ENCODE measurements at places on chromosomes 6 and 20.

- no peak for DNase-seq
Observed at GRCh38 chr6:130252527-130253237, 29.9 kb upstream of the SAMD3 start.

GRCh38 chr6:105318660-105319059 lies 84.2 kb downstream of the PREP start:
- no peak for DNase-seq

DNA sequence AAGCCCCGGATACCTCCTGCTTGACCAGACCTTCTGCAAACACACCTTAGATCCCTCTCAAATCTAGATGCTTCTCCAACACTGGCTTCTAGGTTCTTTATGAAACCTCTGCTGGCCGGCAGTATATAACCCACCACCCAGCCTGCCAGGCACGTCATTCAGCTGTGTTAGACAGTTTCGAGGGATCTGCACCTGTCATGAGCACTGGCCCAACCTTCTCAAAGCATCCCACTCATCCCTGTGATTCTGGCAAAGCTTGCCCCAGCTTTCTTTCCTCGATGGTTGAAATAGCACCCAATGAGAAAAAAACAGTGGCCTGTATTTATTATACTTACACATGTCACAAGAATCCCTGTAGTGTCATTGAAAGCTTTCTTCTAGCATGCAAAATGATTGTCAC lies 157.8 kb downstream of the MTHFD1L start:
- DNase-seq = no peak

- peak; percentile 78 for DNase-seq
Observed at GRCh38 chr20:47304287-47304686, 52.2 kb downstream of the ZMYND8 start.

GRCh38 chr6:166567107-166567506 lies 19.4 kb downstream of the RAMACL start:
- no peak for DNase-seq

DNA sequence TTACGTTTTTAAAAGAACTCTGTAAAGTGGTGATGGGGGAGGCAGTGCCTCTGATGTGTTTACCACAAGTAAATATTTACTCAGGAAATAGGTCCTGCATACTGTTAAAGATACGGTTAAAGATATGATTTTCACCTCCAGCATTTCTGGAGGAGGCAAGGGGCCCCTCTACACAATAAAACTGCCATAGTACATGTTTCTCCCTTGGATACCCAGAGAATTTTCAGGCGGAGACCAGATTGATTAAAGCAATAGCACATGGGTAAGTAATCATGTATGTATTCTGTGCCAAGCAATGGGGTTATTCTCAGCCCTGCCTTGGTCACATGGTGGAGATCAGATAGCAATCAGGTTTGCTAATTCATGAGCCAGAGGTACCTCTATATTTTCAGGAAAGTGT lies 9.6 kb downstream of the RIPOR2 start:
- peak; percentile 23 for DNase-seq

DNA sequence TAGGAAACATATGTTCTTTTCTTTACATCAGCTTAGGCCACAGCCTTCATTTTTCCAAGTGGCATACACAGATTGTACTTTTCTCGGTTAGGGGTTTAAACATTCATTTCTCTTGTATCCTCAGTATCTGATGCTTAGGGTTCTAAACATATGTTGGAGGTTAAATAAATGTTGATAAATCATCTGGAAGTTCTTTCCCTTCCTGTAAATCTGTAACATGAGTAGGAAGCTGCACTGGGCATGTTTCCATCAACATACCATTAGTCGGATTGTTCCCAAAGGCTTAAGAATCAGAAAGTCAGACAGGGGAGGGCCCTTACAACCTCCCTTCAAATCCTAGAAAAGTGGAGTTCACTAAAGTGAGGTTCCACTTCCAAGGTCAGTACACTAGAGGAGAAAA lies 54.8 kb upstream of the BCLAF1 start:
- no peak for DNase-seq

DNA sequence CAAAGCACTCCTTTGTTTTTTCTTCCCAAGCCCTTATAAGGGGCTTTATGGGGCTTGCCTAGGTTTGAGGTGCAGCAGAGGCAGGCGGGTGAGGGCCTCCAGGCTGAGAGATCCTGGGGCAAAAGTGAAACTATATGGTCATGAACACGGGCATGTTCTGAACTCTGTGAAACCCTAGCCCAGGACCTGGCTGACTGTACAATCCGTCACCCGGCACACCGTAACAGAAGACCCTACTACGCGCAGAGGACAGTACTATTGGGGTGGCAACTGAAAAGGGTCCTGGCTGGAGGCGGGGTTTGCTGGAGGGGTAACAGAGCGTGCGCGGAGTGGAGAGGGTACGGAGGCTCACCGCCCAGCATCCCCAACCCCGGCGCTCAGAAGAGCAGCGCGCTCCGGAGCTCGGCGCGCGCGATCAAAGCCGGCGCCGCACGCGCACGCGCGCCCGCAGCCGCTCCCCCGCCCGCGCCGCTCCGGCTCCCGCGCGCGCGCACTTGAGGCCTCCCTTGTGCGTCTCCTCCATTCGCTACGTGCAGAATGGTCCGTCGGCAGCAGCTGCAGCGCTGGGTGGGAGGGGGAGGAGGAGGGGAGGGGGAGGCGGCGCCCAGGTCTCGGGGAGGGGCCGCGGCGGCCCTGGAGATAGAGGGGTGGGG lies 54.2 kb downstream of the MRPL14 start:
- no peak for DNase-seq

DNA sequence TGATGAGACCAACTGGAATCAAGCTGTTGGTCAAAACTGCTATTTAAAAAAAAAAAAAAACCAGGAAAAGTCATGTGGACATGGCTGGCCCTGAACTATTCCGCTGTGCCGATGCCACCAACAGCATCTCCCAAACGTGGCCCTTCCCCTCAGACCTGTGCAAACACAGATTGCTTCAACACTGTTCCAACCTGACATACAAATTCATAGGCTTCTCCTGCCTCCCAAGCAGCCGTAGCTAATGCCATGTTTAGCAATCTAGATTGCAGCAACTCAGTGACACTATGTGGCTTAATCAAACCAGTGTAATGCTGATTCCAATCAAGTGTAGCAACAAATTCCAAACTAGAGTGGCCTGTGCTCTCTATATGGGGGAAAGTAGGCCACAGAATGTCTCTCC lies 16.2 kb downstream of the PRKN start:
- DNase-seq = no peak

DNA sequence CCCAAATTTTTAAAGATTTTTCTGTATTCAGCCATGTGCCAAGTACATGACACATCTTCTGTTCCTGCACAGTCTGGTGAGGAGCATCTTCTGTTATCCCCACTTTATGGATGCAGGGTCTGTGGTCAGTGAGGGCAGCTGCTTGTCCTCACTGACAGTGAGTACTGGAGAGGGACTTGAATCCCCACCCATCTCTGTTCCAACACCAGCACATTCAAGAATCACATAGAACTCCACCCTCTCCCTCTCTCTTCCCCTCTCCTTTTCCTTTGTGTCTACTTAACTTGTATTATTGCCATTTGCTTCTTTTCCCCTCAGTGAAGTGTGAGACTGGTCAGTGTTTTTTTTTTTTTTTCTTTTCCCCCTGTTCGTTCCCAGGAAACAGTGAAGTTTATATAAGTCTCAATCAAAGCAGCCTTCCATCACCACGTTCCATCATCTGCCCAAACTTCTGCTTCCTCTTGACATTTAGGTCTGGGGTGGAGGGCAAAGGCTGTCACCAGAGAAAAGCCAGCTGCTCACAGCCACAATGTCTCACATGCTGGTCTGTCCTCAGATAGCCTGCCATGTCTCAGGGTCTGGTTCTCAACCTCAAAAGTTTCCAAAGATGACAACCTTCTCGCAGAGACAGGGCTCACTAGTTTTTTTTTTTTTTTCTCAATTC lies 110.0 kb upstream of the SSTR4 start:
- DNase-seq = no peak

DNA sequence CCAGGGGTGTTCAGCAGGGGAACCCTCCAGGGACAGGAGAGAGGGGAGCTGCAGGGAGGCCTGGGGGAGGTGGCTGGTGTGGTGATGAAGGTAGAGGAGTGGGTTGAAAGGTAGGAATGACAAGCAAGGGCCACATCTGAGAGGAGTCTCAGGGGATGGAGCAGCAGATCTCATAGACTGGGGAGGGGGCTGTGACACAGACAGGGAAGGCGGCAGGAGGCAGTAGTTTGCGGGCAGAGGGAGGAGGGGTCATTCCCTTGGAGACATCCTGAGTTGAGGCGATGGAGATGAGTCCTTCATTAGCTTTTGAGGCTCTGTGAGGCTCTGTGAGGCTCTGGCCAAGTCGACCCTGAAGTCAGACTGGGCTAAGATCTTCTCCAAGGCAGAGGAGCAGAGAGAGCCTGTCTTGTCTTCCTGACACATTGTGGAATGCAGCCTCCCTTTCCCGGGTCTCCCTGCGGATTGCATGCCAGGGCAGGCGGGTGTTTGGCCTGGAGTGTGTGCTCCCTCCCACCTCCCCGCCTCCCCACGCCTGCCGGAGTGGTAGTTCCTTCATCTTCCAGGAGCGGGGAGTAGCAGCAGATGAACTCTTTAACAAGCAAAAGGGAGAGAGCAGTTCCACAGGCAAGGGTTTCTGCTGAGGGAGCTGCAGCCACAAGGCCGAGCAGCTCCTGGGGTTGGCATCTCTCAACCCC lies 34.3 kb upstream of the MLN start:
- DNase-seq = no peak

DNA sequence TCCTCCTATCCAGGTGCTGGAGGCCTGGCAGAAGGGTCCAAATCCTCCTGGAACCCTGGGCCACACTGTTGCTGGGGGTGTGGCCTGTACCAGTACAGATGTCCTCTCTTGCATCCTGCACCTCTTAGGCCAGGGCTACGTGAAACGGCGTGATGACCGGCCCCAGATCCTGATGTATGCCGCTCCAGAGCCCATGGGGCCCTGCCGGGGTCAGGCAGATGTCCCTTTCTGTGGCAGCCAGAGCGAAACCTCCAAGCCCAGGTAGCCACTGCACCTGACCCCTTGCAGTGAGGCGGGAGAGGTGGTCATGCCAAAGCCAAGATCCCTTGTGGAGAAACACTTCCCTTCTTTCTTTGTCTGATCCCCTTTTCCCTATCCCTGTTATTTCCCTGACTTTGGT lies 14.2 kb downstream of the DNPH1 start:
- DNase-seq = no peak

GRCh38 chr6:132525866-132526265 lies 12.2 kb upstream of the TAAR9 start:
- no peak for DNase-seq

GRCh38 chr20:5400164-5400762 lies 83.5 kb upstream of the PROKR2 start:
- no peak for DNase-seq

- DNase-seq = no peak
Observed at GRCh38 chr20:63792866-63793265, 38.2 kb downstream of the ZBTB46 start.

DNA sequence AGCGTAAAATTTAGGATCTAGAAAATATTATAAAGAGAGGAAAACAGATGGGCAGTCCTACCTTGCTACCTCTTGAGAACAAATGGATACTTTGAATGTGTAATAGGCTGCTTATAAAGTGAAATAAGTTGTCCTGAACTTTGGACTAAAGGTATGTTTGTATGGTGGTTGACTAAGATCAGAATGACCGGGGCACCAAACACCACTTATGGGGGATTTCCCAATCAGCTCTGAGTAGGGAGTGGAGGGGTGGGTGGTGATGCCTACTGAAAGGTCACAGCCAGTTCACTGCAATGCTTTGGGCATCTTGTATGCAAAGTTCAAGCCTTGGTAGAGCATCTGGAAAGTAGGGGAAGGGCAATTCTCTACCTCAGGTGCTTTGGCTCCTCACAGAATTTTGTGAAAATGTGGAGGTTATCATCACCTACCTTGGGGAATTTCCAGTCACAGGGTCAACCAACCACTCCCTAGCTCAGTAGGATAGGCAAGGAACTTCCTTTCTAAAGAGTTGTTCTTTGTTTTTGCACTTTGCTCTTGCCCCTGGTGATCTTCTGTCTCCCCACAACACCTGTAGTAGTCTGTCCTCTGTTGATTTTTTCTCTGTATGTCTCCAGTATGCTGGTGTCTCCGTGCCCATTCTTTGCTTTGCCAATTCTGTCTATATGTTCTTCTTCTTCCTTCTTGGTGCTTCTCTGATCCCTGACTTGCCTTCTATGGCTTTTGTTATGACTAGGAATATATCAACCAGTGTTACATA lies at the start of gene TRIM31:
TRIM31 (minus strand) TSS at position 88 of the 757 bp plus-strand sequence. CDS start 285 bp downstream, outside the sequence.
- no peak for DNase-seq

DNA sequence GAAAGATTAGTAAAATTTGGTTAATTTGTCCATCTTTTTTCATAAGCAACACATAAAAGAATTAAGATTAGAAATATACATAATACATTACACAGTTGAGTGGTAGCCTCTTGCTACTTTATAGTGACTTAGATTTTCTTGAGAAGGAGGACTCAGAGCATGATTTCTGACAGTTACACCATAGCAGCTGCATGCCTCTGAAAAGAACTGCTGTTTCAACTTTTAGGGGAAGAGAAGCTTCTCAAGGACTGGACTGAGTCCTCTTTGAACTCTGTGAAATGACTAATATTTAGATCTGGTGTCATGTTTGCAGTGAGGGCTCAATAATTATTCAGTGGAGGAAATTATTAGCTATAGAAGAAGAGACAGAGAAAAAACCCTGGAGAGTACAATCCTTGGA lies 272.5 kb downstream of the BTBD9 start:
- DNase-seq = no peak

DNA sequence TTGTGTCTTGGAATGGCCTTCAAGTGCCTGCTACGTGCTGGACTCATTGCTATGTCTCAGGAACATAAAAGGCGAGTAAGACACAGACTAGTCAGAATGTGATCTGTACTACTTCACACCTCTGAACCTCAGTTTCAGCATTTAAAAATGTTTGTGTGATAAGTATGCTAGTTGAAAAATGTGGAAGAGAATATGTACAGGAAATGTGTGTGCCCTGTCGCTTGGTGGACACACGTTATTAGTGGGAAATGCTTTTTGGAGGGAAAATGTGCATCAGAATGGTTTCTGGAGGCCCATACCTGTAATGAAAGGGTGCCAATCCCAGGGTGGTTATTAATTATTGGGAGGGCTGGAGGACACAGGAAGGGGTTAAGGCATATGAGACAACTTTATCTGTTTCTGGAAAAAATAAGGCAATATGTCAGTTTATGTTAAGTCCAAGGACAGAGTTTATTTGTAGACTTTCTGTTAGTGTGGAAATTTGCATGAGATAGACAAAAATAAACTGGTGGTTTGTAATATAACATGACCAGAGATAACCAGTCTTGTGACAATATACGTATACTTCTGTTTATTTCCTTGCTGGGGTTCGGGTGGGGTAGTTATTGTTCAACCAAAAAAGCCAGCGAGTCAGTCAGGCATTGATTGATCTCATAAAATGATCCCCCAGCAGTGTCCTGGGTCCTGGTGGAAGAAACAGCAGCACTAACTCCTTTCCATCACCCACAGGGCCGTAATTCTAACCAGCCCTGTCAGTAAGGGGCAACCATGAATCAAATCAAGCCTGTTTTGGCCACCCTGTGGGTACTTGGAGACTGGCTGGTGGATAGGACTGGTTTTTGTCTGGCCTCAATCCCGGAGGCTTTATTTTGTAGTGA lies 117.9 kb downstream of the JARID2 start:
- no peak for DNase-seq

- no peak for DNase-seq
Observed at GRCh38 chr6:107695061-107695720, 128.9 kb downstream of the SCML4 start.
